ENCODE measurements at places on chromosomes 13 and 19.

DNA sequence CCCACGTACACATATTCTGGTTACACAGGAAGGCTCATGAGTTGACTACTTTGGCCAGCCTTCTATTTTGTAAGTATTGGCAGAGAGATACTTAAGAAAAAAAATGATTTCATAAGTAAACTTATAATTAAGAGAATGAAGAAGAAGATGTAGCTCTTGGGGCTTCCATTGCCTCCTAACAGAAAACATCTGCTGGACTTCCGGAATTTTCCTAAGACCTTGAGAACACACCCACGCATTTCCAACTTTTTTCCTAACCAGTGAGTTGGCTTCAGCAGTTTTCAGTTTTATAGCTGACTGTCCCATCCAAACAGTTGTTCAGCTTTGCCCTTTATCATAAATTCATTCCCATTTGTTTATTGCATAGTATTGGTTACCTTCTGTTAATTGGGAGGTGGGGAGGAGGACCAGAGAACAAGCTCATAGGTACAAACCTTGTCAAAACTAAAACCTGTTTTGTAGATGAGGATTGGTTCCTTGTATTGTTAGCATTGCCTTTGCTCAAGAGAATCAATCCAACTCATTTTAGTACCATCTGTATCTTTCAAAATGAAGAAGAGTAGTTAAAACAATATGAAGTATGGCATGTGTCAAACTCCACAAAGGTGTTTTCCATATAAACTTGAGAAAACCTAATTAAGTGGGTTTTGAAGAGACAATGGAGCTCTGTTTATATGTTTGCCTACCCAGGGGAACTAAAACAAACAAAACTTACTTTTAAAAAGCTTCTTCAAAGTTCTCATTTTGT, 93.9 kb downstream of the COL4A2 start:
- DNase-seq, result no peak

GRCh38 chr13:106919133-106919532, 351.2 kb upstream of the ARGLU1 start:
- no peak for DNase-seq

DNA sequence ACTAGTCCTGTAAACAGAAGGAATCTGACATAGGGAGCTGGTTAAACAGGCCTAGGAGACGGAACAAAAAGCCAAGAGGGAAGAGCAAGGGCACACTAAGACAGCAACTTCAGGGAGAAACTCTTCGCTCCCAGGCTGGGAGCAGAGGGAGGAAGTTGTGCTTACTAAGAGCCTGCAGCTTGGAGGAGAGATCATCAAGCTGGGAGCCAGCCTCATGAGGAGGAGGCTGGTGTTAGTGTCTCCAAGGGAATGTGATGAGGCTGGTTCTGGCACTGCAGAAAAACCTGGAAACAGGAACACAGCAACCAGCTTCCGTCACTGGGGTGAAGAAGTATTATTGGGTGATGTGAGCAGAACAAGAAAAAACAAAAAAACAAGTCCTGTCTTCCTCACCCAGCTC, 1027.3 kb downstream of the UQCRFS1 start:
- DNase-seq, result no peak

DNA sequence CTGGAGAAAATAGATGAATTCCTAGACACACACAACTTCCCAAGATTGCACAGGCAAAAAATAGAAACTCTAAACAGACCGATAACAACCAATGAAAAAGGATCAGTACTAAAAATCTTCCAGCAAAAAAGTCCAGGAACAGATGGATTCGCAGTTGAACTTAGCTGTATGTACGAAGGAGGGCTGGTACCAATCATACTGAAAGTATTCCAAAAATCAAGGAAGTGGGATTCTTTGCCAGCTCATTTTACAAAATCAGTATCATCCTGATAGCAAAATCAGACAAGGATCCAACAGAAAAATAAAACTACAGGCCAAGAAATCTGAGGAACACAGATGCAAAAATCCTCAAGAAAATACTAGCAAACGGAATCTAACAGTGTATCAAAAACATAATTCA, 6.5 kb upstream of the LILRB2 start:
- DNase-seq, result no peak

- DNase-seq, result no peak
Observed at GRCh38 chr19:45884682-45885555, 1.0 kb downstream of the IRF2BP1 start.

DNA sequence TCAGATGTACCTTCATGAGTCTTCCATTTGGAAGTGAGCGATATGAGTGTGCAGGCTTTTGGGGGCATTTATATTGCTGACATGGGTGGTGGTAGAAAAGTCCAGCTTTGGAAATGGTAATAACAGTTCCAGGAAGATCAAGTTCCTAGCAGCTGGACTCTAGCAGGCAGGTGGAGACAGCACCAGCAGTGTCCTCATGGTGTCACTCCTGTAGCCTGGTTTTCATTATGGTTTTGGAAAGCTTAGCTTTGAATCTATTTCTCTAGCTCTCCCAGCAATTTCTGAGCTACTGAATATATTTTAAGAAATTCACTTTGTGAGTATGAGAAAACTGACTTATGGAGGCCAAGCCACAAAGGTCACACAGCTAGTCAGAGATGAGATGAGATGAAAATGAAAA, 523.2 kb upstream of the HTR2A start:
- no peak for DNase-seq

GRCh38 chr19:23190341-23190740, 59.9 kb downstream of the ZNF724 start:
- DNase-seq, result no peak

GRCh38 chr13:40271271-40271885, 395.1 kb downstream of the FOXO1 start:
- no peak for DNase-seq

- DNase-seq, result no peak
Observed at GRCh38 chr19:21439201-21439751, 42.3 kb downstream of the ZNF493 start.

- DNase-seq, result no peak
Observed at GRCh38 chr13:112467236-112467635, 91.1 kb downstream of the SPACA7 start.

DNA sequence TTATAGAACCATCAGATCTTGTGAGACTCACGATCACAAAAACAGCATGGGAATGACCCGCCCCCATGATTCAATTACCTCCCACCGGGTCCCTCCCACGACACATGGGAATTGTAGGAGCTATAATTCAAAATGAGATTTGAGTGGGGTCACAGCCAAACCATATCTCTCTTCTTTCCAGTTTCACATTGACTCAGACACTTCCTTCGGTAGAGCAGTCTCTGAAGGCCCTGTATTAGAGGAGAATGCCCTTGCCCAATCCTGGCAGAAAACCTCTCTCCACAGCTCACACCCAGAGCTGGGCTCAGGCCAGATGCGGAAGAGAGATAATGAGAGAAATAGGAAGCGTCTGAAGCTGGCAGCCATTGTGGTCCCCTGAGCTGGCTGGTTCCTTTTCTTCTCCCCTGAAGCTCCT, 72.4 kb upstream of the CLDN10 start:
- DNase-seq, result no peak

- no peak for DNase-seq
Observed at GRCh38 chr13:71360041-71360440, 507.0 kb downstream of the DACH1 start.

DNA sequence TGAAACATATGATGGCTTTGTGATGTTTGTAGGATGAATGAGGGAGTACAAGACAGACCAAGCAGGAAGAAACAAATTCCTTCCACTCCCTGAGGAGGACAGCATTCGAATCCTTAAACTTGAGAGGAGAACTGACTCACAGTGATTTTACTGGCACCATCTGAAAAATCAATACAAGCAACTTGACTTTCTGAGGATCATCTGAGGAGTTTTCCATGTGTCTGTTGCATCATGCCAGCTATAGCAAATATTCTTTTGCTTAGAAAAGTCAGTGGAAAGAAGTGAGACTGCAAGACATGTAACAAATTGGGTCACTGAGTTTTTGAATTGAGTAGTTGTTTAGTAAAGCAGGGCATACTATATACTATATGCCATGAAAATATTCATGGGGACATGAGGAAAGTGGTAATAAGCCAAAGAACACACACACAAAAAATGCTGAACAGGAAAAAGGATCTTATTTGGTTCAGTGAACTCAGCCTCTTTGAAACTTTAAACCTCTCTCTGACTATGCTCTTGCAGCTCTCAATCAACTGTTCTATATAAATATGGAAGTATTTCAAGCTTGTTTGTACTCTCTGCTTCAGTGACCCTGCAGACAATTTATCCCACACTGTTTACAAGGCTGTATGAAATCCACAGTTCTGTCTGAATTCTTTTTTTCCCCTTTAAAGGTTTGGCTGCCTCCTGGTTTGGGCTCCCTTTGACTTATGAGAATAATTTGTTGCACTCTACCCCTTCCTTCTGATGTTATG, 35.5 kb downstream of the SERTM1 start:
- DNase-seq, result no peak

GRCh38 chr13:51291341-51291740, 48.1 kb upstream of the SERPINE3 start:
- no peak for DNase-seq

GRCh38 chr19:33296488-33296971, 5.8 kb downstream of the CEBPA start:
- DNase-seq, result no peak

DNA sequence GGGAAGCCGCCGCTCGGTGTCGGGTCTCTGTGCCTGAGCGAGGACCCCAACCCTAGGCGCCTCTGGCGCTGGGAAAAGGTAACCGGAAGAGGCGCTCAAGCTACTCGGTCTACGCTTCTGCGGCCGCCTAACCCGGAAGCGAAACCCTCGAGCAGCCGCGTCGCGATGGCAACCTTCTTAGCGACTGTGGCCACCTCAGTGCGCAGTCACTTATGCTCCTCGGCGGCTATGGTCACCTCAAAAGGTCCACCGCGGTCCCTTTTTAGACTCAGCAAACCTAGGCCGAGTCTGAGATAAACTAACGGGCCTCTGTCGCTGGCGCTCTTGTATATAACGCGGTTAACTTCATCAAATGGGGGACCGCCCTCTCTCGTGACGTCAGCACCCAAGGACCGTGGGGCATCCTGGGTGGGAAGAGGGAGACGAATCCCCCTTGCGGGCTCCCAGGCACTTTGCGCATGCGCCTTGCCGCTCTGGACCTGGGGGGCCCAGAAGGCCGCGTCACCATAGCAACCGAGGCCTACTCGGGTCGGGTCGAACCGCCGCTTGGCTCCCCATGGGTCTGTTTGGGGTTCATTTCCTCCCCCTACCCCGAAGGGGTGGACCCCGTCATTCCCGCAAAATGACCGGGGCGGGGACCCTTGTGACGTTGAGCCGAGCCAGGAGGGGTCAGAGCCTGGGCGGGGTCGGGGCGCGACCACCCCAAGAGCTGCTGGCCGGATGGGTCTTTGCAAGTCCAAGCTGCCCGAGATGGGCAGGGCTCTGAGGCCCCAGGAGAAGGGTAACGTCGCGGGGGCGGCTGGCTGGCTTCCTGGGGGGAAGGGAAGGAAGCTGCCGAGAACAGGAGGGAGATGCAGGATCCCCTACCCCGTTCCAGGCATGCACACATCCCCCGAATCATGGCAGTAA, at the start of gene GTF2F1:
GTF2F1 (minus strand) TSS at position 91 of the 909 bp plus-strand sequence. CDS start 169 bp downstream, outside the sequence.
- peak; percentile 87 for DNase-seq

DNA sequence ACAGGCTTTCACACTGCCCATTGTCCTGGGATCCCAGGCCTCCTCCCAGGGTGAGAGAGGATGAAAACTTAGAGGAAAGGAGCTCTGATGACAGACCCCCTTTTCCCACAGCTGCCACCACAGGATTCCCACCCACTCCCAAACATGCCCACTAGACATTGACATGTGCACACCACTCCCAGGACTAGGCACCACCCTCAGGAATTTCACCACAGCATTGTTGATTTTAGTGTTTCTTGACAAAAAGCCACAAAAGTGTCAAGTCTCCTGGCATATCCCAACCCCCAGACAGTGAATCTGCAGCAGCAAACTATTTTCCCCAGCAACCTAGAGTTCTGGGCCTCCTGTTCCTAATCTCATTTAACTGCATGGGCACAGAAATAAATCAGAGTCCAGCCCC, 10.1 kb downstream of the ZNF714 start:
- DNase-seq, result no peak

DNA sequence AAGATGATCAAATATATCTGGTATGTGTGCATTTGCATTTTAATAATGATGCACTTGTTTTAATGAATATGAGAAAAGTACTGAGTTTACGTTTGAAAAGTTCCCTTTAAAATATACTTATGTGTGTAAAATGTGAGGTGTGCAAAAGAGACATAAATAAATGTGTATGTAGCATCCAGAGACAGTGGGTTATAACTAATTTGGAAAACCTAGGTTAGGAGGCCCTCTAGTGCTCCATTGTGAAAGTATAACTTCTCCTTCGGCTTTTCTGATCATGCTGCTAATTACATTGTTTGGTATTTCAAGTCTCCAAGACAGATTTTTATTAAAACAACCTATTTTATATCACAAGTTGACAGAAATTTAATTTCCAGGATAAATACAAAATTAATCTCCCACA, 30.1 kb downstream of the SCEL start:
- DNase-seq, result no peak

DNA sequence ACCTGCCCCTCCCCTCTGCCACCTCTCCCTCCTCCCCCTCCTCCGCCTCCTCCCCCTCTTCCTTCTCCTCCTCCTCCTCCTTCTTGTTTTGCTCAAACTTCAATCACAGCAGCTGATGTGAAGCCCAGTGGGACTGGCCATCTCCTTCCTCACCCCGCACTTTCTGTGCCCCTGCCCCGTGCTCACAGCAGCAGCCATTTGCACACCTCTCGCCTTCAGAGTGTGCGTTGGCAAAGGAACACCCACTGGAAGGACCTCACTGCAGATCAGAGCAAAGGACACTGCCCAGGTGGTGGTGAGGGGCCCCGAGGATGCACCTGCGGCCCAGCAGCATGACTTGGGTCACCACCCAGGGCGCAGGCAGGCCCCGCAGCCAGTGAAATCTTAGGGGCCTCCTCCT, 98.8 kb downstream of the SOX1 start:
- no peak for DNase-seq

DNA sequence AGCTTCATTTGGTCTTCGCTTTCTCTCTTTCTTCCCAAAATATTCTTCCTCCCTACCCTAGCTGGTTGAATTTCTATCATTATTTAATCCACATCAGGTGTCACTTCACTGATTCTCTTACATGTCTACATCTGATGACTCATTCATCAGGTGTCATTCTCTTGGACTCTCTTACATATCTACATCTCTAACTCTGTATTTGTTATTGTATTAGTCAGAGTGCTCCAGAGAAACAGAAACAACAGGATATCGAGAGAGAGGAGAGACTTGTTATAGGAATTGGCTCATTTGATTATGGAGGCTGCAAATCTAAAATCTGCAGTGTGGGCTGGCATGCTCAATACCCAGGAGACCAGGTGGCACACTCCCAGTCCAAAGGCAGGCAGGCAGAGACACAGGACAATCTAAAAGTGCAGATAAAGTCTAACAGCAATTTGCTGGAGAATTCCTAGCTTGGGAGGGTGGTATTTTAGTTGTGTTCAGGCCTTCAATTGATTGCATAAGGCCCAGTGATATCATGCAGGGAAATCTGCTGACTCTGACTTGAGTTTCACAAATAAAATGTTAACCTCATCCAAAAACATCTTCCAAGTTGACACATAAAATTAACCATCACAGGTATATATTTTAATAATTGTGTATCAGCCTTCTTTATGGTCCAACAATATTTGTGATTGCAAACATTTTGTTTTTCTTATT, 541.4 kb upstream of the SLITRK5 start:
- DNase-seq, result no peak

- DNase-seq, result no peak
Observed at GRCh38 chr19:42465827-42466280, 23.1 kb upstream of the CXCL17 start.

GRCh38 chr13:85551012-85551411, 248.2 kb downstream of the SLITRK6 start:
- DNase-seq, result no peak

GRCh38 chr19:30361721-30362120, 10.5 kb upstream of the ZNF536 start:
- DNase-seq, result no peak
